ENCODE measurements at places on chromosomes 7 and 10. TPM values are rescaled to one million over a fixed set of nuclear protein-coding genes. Genes with fewer than 3 reads are reported as not detected.

GLCCI1 gene
- total RNA-seq: 1.4 TPM

SLC13A4 gene
- 1.2 TPM for total RNA-seq

TRIL gene
- total RNA-seq: 6.5 TPM

PLXNA4 gene
- total RNA-seq: 20.1 TPM

EBLN1 gene
- not detected for total RNA-seq

CPA1 gene
- total RNA-seq: 0.94 TPM

UNC5B gene
- 35.2 TPM for total RNA-seq

C10orf62 gene
- not detected for total RNA-seq

TAS2R4 gene
- total RNA-seq: 0.09 TPM

FOXI2 gene
- not detected for total RNA-seq

GPR26 gene
- not detected for total RNA-seq

All from pericardium fibroblast (primary cell).